ENCODE measurements at places on chromosomes 6 and 20. TPM values are rescaled to one million over a fixed set of nuclear protein-coding genes. Genes with fewer than 3 reads are reported as not detected.

CTCFL gene
- total RNA-seq, result not detected

GRCh38 chr6:111552958-111553357, 52.7 kb downstream of the TRAF3IP2 start:
- no peak for DNase-seq

TBX18 gene
- total RNA-seq, result 4.6 TPM

- no peak for DNase-seq
Measured at GRCh38 chr20:24163506-24163905, 174.9 kb upstream of the GGTLC1 start.

IL17F gene
- total RNA-seq, result not detected

DNA sequence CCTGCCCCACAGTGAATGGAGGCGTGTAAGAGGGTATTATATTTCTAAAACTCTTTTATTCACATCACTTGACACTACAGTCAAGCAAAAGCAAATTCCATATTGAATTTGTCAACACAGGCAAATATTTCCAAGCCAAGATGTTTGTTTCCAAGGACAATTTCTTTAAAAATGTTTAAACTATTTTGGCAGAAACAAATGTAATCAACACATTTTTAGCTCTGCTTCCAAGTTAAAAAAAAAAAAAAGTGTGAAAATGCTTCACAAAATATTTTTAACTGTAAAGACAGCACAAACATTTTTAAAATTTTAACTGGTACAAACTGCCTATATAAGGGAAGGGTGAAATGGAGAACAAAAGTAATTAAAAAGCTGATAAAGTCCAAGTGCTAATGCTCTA, 44.9 kb upstream of the DST start:
- DNase-seq, result no peak

DNA sequence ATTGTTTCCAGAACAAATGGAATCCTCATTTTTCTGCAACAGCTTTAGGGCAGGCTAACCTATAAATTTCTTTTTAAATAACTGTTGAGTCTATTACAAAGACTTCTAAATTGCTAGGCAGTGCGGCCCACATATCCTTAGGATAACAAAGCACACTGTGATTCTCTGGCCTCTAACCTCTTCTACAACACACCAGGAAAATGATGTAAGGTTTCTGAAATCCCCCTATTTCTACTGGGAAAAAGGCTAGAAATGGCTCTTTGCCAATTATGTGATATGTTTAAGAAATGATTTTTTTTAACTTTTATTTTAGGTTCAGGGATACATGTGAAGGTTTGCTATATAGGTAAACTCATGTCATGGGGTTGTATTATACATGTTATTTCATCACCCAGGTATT, 17.3 kb upstream of the NT5E start:
- no peak for DNase-seq

- DNase-seq, result no peak
Measured at GRCh38 chr6:157609556-157609955, 213.5 kb upstream of the SNX9 start.

CEP57L1 gene
- 7.9 TPM for total RNA-seq

DNA sequence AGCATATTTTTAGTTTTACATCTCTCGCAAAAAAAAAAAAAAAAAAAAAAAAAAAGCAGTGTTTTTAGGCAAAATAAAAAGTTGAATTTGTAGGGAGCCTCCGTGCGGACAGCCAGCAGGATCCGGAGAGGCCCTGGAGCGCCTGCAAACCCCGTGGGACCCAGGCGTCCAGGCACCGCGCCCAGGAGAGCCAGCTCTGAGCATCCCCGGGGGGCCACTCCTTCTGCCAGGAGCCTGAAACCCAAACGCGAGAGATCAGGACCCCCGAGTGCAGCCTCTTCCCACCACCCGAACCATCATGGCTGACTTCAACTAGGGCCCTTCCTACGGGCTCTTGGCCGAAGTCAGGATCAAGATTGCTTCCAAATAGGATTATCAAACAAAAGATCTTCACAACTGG, 54.1 kb upstream of the LY86 start:
- no peak for DNase-seq

DNA sequence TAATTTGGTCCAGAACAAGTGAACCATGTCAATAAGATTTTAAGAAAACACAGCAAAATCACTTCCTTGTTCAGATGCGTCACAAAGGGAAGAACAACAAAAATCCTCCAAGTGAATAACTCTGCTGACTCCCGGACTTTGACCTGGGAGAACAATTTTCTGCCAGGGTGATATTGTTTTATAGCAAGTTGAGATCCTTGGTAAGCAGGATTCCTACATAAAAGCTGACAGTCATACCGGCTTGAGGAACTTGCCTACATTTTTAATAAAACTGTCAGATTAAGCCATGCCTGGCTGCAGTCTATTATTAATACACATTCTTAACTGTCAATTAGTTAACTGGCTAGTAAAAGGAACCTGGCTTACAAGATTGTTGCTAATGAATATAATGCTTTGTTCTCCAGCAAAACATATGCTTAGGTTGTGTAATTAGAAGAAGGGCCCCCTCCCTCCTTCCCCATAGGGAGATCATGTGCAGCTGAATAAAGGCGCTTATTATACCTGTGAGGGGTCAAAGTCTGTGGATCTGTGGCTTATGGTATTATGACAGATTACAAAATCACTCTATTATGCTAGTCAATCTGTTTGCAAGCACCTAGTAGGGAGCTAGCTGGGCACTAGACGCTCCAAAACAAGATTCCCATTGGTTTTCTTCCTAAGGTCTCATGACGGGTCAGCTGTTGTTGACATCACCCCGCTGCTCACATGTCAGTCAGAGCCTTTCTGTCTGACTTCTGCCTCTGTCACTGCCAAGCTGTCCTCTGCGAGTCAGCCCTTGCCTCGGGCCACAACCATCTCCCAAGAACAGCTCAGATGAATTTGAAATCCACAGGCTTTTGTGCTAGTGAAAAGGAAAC, 44.6 kb upstream of the SEC63 start:
- no peak for DNase-seq

- DNase-seq, result no peak
Measured at GRCh38 chr6:82143041-82143481, 104.5 kb downstream of the IBTK start.

DNA sequence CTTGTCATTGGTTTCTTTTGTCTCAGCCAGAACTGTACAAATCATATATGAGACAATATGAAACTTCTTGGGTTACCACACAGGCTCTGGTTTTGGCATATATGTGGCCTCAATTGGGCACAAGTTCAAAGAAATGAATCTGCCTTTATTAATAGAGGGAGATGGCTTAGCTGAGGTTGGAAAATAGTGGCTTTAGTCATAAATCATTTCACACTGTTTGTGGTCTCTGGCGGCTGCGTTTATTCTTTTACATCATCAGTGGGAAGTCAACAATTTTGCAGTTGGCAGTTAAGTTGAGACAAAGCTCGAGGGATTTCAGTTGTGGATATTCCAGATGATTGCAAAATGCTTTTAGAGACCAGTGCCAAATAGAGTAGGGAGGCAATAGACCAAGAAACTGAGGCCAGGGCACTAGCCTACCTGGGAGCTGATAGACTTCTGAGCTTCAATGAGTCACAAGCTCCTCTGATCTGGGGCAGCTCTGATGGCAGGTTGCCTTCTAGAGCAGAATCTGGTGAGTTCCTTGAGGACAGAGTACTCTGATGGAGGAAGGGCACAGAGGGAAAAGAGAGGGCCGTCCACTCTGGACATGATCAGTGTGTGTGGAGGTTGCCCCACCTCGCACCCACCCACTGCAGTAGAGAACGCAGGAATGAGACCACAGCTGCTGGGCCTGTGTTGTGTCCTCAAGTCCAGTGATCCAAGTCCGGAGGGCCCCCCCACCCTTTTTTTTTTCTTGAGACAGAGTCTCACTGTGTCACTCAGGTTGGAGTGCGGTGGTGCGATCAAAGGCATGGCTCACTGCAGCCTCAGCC, 73.5 kb downstream of the ARMC2 start:
- no peak for DNase-seq

DNA sequence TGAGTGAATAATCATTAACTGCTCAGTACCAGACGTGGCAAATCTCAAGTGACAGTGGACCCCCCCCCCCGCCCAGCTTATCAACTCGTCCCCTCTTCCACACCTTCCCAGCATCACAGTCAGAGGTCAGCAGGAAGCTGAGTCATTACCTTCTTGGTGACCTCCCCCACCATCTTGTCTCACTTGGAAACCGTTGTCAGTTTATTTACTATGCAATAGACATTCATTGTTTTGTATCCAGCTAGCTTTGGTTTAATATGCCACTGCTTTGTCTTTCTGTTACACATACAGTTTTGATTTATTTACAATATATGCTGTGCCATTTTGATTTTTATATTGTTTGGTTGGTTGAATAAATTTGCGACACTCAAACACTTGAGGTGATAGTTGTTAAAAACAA, 158.1 kb downstream of the QKI start:
- DNase-seq, result no peak

GRCh38 chr6:75934643-75935472, 137.6 kb downstream of the IMPG1 start:
- no peak for DNase-seq

DNA sequence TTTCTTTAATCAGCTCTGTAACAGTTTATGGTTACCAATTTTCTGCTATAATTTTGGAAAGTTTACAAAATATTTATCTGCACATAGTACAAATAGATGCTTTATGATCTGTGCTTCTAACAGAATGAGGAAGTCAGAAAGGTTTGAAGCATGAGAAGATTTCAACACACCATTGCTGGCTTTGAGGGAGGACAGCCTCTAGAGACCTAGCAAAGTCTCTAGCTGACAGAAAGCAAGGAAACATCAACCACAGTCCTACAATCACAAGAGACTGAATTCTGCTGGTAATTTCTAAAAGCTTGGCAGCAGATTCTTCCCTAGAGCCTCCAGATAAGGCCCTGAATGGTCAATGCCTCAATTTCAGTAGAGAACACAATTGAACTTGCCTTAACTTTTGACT, 750.8 kb upstream of the SLC35B3 start:
- no peak for DNase-seq

- peak; percentile 41 for DNase-seq
Measured at GRCh38 chr20:38275815-38276550, 15.4 kb upstream of the KIAA1755 start.

RNASET2 gene
- total RNA-seq, result 9.1 TPM

Data from cardiac septum (tissue), 1 donor.